ENCODE measurements at places on chromosomes 12 and 14.

DNA sequence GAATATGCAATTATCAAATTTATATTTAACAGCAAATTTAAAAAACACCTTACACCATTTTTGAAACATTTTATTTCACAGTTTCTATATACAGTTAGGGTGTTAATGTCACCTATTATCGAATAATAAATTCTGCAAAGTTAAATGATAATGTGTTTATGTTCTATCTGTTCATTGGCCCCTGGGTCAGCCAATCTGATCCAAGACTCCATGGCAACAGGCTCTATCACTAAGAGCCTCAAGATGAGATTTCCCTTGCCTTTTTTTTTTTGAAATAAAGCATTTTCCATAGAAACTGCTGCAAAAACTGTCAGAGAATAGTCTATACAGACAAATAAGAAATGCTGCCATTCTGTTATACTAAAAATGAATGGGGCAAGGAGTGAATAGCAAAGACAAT, 83.2 kb upstream of the STAC3 start:
- DNase-seq: no peak

DNA sequence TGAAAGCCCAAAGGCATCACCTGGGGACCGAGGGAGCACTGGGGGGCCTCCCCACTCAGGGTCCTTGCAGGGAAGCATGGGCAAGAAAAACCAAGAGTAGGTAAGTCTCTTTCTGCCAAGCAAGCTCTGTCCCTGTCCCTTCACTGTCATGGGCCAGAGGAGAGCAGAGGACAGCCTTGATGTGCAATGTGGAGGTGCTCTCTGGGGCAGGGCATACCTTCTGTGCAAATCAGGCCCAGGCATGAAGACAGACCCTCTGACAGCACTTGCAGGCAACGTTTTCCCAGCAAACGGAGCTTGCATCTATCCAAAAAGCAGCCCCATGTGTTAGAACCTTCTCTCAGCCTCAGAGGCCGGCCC, 192.5 kb upstream of the PWP1 start:
- DNase-seq: no peak

- peak; percentile 42 for DNase-seq
These were observed at the start of gene MANSC1 for GRCh38 chr12:12349711-12350665. TSS of gene MANSC1 (minus strand) at chr12:12350242. CDS start at chr12:12343314, 6,928 bp downstream.

GRCh38 chr12:68397566-68398158, 65.5 kb upstream of the MDM1 start:
- no peak for DNase-seq

DNA sequence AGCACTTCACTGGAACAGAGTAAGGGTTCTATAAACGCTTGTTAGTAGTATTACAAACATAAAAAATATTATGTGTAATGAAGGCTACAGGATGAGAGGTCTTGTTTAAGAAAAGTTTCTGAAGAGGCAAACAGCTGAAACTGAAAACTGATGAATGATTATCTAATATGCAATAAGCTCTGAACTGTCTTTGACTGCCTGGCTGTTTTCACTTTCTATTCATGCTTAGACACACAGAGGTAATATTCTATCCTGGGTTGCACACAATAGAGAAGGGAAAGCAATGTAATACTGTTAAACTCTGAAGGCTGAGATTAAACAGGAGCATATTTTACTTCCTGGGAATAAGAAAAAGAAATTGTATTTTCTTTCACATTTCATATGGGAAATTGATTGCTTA, 251.3 kb downstream of the ALX1 start:
- DNase-seq: peak; percentile 65

DNA sequence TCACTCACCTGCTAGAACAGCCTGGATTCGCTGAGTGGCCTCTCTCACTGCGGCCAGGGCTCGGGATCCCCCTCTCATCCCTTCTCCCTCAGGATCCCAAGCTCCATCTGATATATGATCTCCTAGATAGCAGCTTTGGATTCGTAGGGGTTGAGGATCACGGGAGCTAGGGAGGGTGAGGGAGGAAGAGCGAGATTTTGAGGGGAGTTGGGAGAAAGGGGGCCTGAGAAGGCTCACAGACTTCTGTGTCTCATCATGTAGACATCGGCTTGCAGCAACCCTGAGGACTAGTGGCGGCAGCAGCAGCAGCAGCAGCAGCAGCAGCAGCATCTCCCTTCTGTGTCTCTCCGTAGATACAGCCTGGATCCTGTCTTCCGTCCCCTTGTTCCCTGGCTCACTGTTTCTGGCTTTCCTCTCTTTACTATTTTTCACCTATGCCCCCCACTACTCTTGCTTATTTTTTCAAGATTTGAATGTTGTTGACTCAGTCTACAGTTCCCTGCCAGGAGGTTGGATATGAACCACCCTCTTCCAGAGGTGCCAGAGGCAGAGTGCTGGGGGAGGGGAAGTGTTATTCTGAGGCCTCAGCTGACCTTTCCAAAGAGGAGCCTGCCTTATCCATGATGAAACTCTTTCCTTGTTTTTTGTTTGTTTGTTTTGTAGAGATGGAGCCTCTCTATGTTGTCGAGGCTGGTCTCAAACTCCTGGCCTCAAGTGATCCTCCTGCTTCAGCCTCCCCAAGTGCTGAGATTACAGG, at the start of gene CIROP:
TSS of gene CIROP (minus strand) at position 399 of the 757 bp plus-strand sequence. CDS start at position 330, 69 bp downstream.
- no peak for DNase-seq

DNA sequence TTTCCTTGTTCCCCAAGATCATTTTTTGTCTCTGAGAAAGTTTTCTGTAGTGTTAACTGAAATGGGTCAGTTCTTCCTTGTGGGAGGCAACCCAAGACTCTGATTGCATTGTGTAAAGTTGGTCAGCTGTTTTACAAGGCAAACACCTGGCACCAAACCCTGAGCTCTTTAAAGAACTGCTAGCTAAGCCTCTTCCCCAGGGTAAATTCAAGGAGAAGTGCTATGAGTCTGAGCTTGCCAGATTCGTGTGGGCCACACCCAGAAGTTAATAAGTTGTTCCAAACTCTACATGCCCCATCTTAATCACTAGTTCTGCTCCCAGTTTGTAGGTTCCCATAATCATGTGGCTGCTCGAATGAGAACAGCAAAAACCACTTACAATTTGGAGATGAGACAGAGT, 214.5 kb downstream of the BTG1 start:
- DNase-seq: no peak

- DNase-seq: no peak
These were observed 1.5 kb downstream of the NPFF start for GRCh38 chr12:53505555-53506449.

DNA sequence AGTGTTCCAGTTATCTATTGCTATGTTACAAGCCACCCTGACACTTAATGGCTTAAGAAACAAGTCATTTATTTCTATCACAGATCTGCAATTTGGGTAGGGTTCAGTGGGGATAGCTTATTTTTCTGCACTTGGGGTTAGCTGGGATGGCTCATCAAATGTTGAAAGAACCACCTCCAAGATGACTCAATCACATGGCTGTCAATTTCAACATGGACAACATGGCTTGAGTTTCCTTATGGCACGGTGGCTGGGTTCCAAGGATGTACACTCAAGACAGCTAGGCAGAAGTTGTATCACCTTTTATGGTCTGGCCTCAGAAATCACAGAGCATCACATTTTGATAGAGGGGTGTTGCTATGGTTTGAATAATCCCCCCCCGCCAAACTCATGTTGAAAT, 24.5 kb upstream of the IGF1 start:
- no peak for DNase-seq

DNA sequence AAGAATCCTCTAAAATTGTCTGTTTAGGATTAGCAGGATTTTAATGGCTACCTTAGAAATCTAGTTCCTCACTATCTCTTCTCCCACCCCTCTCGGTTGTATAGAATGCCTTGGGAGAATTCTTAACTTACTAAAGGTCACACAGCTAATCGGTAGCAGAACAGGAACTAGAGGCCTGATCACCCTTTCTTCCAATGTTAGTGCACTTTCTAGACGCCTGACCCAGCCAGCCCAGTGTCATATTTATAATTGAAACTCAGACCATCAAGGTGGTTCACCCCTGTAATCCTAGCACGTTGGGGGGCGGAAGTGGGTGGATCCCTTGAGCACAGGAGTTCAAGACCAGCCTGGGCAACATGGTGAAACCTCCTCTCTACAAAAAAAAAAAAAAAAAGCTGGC, 1.7 kb downstream of the TIGAR start:
- no peak for DNase-seq

DNA sequence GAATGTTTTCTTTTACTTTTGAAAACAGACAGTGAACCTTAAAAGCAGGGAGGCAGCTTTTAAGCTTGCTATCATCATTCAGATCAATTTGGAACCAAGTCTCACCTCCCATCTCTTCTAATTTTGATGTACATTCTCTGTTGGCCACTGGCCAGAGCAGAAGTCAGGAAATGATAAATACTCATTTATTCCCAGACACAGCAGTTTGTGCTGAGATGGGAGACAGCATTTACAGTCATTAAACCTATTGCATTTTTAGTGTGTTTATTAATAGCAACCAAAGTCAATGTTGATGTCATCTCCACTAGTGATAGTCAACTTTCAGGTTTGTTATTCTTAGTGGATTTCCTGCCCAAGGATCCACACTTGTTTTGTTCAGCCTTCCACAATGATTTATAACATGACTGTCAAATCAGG, 320.0 kb upstream of the ATP2B1 start:
- no peak for DNase-seq

- DNase-seq: no peak
These were observed 122.1 kb downstream of the SOX5 start for GRCh38 chr12:23827353-23827752.

DNA sequence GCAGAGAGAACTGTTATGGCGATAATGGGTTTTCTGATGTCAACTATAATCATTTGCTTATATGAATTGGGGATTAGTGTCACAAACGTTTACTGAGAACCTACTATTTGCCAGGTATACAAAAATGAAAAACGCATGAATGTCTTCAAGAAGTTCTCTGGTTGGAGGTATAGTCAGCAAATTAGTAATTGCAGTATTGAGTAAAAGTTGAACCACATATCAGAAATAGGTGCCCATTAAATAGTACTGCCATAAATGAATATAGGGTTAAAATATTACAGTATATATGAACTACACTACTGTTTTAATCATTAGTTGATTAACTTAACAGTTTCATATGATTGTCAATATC, 60.0 kb downstream of the PTPRB start:
- no peak for DNase-seq

DNA sequence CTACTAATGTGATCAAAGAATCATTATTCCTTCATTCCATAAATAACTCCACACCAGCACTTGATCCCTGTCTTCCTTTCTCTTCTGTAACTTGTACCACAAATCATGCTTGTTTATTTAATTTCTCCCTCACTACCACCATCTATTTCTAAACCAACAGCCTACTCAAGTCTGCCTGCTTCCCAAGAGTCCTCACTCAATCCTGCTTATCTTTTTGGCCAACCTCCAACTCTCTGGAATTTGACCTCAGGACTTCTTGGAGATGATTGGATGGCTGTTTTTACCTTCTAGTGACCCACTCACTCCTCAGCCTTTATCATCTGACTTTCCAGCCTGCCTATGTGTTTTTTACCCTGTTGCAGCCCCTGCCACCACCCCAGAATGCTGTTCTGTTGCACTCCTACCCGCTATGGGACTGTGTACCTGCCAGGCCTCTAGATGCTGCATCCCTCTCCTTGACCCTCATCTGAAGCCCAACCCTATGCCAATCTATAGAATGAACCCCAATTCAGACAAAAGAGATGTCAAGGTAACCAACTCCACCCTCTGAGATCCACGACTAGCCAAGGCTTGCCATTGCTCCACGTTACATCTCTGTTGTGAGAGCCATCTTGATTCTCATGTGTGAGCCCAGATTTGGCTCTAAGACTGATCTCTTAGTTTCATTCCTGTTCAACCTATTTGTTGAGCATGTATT, 150.2 kb upstream of the PLEKHG7 start:
- no peak for DNase-seq

DNA sequence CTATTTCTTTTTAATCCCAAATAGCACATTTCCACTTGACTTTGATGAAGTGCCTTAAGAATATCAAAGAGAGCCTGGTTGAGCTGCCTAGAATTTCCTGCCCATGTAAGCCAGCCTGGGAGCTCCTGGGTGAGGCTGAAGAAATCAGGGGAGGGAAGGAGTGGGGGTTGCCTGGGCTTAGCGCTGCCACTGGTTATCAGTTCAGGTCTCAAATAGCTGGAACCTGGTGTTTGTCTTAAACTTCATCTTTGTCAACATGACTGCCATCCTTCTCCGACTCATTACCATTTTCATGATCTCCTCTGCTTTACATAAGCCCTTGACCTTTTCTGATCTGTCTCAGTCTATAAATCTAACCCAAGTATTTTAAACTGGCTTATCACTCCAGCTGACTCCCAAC, 151.5 kb downstream of the TTC8 start:
- DNase-seq: no peak

DNA sequence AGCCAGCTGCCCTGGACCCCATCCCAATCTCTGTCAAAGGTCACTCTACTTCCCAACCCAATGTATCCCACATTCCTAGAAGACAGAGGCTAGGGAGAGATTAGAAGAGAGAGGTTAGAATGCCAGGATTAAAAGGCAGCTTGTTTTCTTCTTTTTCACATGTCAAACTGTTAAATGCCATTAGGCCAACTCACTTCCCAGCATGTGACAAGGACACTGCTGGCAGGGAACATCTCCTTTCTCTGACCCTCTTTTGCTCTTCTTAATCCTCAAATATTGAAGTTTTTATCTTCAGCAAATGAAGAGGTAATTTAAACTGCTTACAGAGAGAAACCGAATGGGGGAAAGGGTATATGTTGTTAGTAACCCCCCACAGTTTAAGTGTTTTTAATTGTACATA, 89.1 kb downstream of the BBS10 start:
- DNase-seq: no peak

DNA sequence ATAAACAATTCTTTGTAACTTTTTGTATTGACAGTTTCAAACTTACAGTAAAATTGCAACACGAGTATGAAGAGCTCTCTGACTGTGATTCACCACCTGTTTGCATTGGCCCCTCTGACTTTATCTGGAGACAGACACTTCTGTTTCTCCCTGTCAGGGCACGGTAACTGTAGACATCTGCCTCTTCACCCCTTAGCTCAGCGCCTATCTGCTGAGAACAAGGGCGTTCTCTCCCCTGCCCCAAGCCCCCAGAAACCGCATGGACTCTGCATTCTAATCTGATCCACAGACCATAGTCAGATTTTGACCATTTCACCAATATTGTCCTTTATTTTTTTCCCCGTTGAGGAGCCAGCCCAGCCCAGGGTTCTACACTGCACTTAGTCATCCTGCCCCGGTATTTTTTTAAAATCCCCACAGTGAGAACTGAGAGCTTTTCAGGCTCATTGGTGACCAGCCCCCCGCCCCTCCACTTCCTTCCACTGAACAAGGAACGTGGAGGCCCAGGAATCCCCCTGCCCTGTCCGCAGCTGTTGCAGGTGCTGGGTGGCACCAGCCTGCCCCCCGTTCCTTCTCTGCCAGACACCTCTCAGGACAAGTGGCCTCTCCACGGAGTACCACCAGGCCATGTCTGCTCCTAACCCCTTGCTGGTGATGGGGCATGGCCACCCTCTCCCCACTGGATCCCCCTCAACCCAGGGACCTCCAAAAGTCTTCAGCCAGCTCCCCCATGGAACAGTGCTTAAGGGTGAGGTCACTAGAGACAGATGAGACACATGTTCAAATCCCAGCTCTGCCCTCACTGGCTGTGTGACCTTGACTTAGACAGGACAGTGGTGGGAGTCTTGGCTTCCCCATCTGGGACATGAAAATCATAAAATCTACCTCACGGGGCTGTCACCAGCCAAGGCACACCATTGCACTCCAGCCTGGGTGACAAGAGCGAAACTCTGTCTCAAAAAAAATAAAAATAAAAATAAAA, 11.2 kb downstream of the RHOF start:
- DNase-seq: peak; percentile 89

Data from GM12865 (cell line).